ENCODE measurements at places on chromosomes 11 and 22. TPM values are rescaled to one million over a fixed set of nuclear protein-coding genes. Genes with fewer than 3 reads are reported as not detected.

Gene OR6A2
- 0.07 TPM for total RNA-seq

GRCh38 chr11:121909596-121909995, 206.4 kb downstream of the BLID start:
- no peak overlapping the region for H3K4me3 ChIP-seq
- peaks cover 11% of the 10 kb centered on the region for H3K4me1 ChIP-seq
- no peak for DNase-seq

Gene CRYBB3
- not detected for total RNA-seq

- H3K36me3 ChIP-seq: no peaks in the 10 kb centered on the region
- no peak overlapping the region for H3K4me3 ChIP-seq
- no peak for DNase-seq
- H3K27me3 ChIP-seq: peaks cover 70% of the 10 kb centered on the region
These were observed 9.4 kb downstream of the DRD2 start for GRCh38 chr11:113465786-113466185.

- H3K27ac ChIP-seq: no peak overlapping the region
- no peaks in the 10 kb centered on the region for H3K27me3 ChIP-seq
- peaks cover 14% of the 10 kb centered on the region for H3K36me3 ChIP-seq
- no peak for DNase-seq
These were observed 36.4 kb downstream of the PITPNB start for GRCh38 chr22:27882507-27883290.

DNA sequence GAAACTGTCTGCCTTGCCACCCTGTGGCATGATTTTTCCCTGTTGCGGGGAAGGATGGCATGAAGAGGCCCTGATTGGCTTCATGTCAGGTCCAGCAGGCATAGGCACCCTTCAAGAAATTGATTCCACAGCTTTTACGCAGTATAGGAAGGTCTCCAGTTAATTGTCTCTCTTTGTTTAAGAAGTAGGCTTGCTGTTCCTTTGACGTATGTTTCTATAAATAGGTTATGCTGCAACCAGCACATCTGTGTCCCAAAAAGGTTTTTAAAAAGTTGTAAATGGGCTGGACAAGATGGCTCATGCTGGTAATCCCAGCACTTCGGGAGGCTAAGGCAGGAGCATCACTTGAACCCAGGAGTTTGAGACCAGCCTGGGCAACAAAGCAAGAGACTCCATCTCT, 62.6 kb downstream of the CD6 start:
- H3K27ac ChIP-seq: no peak overlapping the region
- H3K36me3 ChIP-seq: no peaks in the 10 kb centered on the region
- no peak for DNase-seq
- peaks cover 6% of the 10 kb centered on the region for H3K27me3 ChIP-seq

DNA sequence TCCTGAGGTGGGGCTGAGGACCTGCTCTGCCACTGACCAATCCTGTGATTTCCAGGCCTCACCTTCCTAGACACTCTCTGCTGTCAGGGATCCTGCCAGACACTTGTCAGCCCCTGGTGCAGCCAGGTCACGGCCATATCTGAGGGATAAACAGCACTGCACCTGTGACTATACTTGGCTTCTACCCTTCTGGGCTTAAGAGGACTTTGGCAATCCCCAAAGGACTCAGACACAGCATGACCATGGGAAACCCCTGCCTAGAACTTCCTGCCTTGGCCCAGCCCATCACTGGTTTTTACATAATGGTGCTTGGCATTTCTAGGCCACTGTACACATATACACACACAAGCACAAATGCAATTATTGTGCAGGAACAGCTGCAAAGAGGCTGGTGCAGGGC, 11.6 kb upstream of the OLFML1 start:
- H3K36me3 ChIP-seq: no peaks in the 10 kb centered on the region
- no peak overlapping the region for H3K27ac ChIP-seq
- no peaks in the 10 kb centered on the region for H3K4me1 ChIP-seq
- H3K27me3 ChIP-seq: no peaks in the 10 kb centered on the region

DNA sequence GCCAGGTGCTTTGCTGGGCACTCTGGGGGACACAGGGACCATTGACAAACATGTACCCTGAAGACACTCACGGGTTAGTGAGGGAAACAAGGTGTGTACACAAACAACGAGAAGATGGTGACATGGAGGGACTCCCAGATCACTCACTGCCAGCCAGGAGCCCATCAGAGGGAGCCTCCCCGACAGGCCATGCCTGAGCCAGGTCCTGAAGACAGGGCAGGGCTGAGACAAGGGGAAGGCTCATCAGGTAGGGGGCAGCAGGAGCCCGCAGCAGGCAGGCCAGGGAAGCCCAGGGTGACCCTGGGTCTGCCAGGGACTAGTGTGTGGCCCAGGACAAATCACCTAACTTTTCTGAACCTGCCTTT, 127.9 kb downstream of the BUD13 start:
- no peaks in the 10 kb centered on the region for H3K4me1 ChIP-seq
- H3K27ac ChIP-seq: no peak overlapping the region
- no peaks in the 10 kb centered on the region for H3K36me3 ChIP-seq
- H3K27me3 ChIP-seq: peaks cover 22% of the 10 kb centered on the region
- no peak for DNase-seq

Gene NAP1L4
- total RNA-seq: 172 TPM

- H3K4me1 ChIP-seq: no peaks in the 10 kb centered on the region
- H3K27ac ChIP-seq: no peak overlapping the region
- no peak overlapping the region for H3K4me3 ChIP-seq
These were observed 217.9 kb downstream of the TBC1D22A start for GRCh38 chr22:46980392-46980791.

- H3K27ac ChIP-seq: no peak overlapping the region
- H3K4me3 ChIP-seq: no peak overlapping the region
- peaks cover 4% of the 10 kb centered on the region for H3K27me3 ChIP-seq
These were observed 42.0 kb downstream of the CDKN1C start for GRCh38 chr11:2843551-2843950.

GRCh38 chr11:45852018-45852711, 4.9 kb downstream of the CRY2 start:
- H3K27ac ChIP-seq: no peak overlapping the region
- peaks cover 28% of the 10 kb centered on the region for H3K4me1 ChIP-seq
- no peak overlapping the region for H3K4me3 ChIP-seq
- H3K27me3 ChIP-seq: no peaks in the 10 kb centered on the region
- H3K36me3 ChIP-seq: peaks cover 4% of the 10 kb centered on the region

Gene FOLH1
- 2.9 TPM for total RNA-seq

DNA sequence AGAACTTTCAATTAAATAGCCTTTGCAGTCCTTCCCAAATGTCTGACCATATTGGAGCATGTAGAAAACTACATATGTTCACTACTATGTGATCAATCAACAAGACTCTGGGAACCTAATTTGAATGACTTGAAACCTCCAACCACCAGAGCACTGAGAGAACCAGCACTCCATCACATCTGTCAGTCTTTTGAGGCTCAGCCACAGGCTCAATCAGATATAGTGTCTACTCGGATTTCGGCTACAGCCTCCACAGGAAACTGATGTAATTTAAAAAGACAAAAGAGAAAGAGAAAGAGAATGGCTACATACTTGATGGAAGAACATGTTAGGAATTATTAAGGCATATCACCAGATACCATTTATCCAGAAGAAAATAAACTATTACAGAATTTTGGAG, 859.0 kb downstream of the FAM181B start:
- H3K4me3 ChIP-seq: no peak overlapping the region
- no peak for DNase-seq
- H3K4me1 ChIP-seq: peaks cover 16% of the 10 kb centered on the region
- no peak overlapping the region for H3K27ac ChIP-seq
- H3K36me3 ChIP-seq: no peaks in the 10 kb centered on the region

GRCh38 chr11:3152471-3153110, 12.5 kb downstream of the OSBPL5 start:
- H3K4me1 ChIP-seq: peaks cover 53% of the 10 kb centered on the region
- H3K36me3 ChIP-seq: peaks cover 4% of the 10 kb centered on the region
- DNase-seq: no peak
- H3K27ac ChIP-seq: peak overlapping the region; percentile 30
- H3K4me3 ChIP-seq: peak overlapping the region; percentile 75
- no peaks in the 10 kb centered on the region for H3K27me3 ChIP-seq

DNA sequence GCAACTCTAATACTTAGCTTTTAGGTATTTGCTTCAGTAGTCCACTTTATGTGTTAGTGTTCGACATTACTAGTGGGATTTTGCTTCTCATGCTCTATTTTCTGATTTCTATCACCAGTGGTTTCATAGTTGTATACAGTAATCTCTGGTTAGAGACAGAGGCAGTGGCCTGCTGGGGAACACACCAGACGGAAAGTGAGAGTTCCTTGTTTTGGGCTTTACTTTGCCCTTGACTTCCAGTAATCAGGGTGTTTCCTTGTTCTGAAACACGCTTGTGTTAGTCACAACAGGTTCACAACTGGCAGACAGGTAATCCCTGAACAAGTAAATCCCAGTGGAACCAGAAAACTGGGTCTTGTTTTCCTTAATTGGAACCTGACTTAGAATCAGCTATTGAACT, 56.0 kb downstream of the PACS1 start:
- no peak overlapping the region for H3K4me3 ChIP-seq
- H3K27me3 ChIP-seq: no peaks in the 10 kb centered on the region
- no peaks in the 10 kb centered on the region for H3K36me3 ChIP-seq
- peaks cover 29% of the 10 kb centered on the region for H3K4me1 ChIP-seq
- H3K27ac ChIP-seq: peak overlapping the region; percentile 76

GRCh38 chr11:72818971-72819370, 4.8 kb downstream of the ATG16L2 start:
- peaks cover 4% of the 10 kb centered on the region for H3K4me1 ChIP-seq
- no peak overlapping the region for H3K27ac ChIP-seq
- peak overlapping the region; percentile 49 for H3K4me3 ChIP-seq
- no peak for DNase-seq

Gene OOSP2
- total RNA-seq: not detected

- no peaks in the 10 kb centered on the region for H3K4me1 ChIP-seq
- peak overlapping the region; percentile 10 for H3K27ac ChIP-seq
- H3K36me3 ChIP-seq: peaks cover 34% of the 10 kb centered on the region
- no peaks in the 10 kb centered on the region for H3K27me3 ChIP-seq
These were observed 28.3 kb downstream of the SNU13 start for GRCh38 chr22:41660416-41660815.

Gene CHRNA10
- 2.9 TPM for total RNA-seq

- peak overlapping the region; percentile 34 for H3K27ac ChIP-seq
- H3K27me3 ChIP-seq: no peaks in the 10 kb centered on the region
These were observed 15.4 kb upstream of the TMEM191C start for GRCh38 chr22:21451545-21452520.

DNA sequence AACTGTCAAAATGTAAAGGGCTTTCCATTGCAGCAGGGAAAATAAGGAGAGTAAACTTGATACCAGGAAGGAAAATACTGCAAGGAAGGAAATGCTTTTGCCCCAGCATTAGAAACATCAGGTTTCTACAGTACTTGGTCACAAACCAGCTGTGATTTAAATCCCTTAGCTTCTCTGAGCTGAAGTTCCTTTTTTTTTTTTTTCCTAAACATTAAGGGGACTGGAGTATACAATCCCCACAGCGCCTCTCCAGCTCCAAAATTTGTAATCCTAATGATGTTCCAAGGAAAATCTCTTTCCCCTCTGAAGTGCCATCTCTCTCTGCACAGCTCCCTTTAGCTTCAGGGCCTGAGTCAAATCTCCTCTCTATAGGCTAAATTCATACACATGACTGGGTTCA, 220.5 kb upstream of the PITPNB start:
- no peak overlapping the region for H3K27ac ChIP-seq
- H3K4me1 ChIP-seq: peaks cover 50% of the 10 kb centered on the region
- H3K36me3 ChIP-seq: peaks cover 4% of the 10 kb centered on the region
- no peaks in the 10 kb centered on the region for H3K27me3 ChIP-seq
- H3K4me3 ChIP-seq: no peak overlapping the region

DNA sequence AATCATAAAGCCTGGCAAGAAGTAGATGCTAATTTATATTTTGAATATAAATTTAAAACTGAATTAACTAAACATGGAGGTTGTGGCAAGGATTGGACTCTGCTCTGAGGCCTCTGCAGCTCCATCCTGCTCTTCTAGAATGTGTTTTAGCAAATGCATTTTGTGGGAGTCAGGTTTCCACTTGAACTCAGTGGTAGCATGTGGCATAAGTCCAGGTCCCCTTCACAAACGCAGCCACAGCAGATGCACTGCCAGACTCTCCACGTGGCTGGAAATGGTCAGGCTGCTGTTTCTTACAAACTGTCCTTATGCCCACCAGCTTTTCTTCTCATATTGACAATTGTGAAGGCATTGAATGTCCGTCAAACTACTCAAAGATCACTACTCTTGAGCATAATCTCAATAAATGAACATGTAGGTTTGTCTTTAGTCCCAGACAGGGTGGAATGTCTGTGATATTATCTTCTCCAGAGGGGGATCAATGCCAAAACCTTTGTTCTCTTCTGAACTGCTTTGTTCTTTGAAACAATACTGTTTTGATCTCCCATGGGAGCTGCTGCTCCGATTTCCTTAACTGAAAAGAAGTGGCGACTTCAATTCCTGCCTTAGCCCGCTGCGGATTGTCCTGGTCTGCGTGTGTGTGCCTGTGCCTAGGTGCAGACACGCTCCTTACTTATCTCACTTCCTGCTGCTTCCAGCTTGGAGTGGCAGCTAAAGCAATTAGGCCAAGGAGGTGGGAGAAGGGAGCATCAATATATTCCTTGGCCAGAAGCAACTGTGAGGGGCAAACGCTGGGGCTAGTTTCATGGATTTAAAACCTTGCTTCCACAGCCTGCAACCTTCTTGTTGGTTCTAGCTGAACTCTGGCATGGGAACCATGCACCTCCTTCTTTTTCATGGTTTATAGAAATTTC, 24.2 kb downstream of the EIF4G2 start:
- peaks cover 3% of the 10 kb centered on the region for H3K27me3 ChIP-seq
- H3K4me3 ChIP-seq: no peak overlapping the region
- H3K36me3 ChIP-seq: no peaks in the 10 kb centered on the region
- DNase-seq: no peak

GRCh38 chr11:19880088-19880345, 167.4 kb downstream of the NAV2 start:
- H3K36me3 ChIP-seq: peaks cover 20% of the 10 kb centered on the region
- no peak overlapping the region for H3K27ac ChIP-seq
- H3K4me1 ChIP-seq: peaks cover 12% of the 10 kb centered on the region
- H3K27me3 ChIP-seq: no peaks in the 10 kb centered on the region

Gene MS4A3
- not detected for total RNA-seq

DNA sequence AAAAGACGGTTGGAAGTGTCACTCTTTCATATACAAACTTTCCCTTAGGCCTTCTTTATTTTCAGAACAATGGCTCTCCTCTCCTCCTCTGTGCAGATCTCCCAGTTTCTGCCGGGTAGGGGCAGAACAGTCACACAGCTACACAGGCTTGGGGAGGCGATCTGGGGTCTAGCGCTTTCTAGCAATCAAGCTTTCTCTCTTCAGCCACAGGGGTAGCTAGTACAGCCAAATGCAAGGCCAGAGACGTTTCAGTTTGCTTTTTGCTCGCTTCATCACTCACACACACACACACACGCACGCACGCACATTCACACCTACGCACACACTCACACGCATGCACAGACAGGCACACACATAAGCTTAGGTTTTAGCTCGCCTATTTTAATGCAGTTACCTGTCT, 104.3 kb downstream of the SPATA19 start:
- no peak for DNase-seq
- H3K27me3 ChIP-seq: peaks cover 10% of the 10 kb centered on the region
- peaks cover 5% of the 10 kb centered on the region for H3K4me1 ChIP-seq
- no peak overlapping the region for H3K4me3 ChIP-seq

Measured in type B pancreatic cell (in vitro differentiated cells).